ENCODE measurements at places on chromosomes 12 and 14. TPM values are rescaled to one million over a fixed set of nuclear protein-coding genes. Genes with fewer than 3 reads are reported as not detected.

- DNase-seq, result no peak
These were observed 1.4 kb downstream of the KRT2 start for GRCh38 chr12:52650520-52651081.

DNA sequence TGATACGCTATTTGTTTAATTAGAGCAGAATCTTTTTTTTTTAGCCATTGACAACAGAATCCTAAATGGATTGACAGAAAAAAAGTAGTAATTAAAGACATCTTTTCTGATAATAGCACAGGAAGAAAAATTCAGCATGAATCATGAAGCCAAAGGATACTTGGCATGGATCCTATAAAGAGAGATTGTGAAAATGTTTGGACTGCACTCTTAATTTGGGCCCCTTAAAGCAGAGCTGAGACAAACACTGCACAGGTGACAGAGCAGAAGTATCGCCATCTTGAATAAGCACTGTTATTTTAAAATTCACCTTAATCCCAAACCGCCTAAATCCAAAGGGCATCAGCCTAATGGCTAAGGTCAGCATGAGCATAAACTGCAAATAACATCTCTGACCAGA lies 48.8 kb upstream of the SEL1L start:
- no peak for DNase-seq

DNA sequence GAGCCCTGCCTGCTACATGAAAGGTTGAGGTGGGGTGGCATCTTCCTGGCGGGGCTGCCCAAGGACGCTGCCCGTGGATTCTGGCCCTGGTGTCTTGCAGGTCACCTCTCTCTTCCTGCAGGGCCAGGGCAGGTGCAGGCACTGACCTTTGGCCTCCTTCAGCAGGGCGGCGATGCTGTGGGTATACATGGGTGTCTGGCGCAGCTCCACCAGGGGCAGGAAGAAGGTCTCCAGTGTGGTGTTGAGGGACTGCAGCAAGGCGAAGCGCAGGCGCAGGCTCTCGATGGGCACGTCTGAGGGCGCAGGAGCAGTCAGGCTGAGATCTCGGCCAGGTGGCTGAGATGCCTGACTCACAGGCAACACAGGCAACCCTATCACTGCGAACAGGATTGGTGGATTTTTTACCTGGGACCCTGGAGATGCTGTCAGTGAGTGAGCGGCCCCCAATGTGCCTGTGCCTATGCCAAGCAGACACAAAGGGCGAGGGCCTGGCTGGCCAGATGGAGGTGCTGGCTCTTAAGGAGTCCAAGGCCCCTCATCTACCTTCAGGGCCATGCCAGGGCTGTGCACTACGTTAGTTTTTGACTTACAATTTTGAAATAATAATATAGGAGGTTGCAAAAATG lies 45.7 kb downstream of the TRAFD1 start:
- no peak for DNase-seq

DNA sequence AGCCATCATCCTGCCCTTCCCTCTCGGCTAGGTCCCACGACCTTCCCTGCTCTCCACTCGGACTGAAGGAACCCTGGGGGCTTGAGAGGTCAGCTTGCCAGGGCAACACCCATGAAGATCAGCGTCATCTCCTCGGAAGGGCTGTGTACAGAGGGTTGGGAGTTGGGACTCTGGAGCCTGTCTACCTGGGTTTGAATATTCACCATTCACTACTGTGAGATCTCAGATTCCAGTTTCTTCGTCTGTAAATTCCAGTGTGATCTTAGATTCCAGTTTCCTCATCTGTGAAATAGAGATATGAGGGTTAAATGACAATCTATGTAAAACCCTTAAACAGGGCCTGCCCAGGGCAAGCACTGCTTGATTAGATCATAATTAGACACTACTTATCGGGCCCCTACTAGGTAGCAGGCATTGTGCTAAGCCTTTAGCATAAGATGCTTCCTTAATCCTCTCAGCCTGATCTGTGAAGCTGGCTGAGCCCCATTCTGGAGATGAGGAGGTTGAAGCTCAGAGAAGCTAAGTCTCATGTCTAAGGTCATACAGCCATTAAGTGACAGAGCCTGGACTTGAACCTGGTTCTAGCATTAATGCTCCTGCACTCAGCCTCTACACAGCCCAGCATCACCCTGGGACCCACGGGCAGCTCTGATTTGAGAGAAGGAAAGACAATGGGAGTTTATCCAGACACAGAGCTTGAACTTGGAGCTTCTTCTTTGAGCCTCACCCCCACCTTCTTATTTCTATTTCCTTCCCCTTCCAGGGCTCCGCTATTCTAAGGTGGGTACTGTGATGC lies 612 bp upstream of the ZDHHC22 start:
- DNase-seq, result no peak

- DNase-seq, result no peak
These were observed 1.1 kb downstream of the NELL2 start for GRCh38 chr12:44874981-44875416.

DNA sequence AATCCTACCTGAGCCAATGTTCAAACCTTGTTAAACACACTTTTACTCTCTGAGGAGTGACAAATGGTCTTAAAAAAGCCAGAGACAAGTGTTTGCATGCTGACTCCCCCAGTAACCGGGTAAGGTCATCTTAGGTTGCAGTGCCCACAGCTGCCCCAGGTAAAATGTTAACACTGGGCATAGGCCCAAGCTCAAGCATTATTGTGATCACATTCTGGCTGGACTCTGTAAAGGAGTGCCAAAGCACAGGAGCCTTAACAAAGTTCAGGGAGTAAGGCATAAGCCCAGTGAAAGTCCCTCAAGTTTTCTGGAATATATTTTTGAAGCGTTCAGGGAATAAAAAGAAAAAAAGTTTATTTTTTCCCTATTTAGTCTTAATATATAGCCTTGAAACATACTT lies 8.6 kb downstream of the EDDM3A start:
- no peak for DNase-seq

DNA sequence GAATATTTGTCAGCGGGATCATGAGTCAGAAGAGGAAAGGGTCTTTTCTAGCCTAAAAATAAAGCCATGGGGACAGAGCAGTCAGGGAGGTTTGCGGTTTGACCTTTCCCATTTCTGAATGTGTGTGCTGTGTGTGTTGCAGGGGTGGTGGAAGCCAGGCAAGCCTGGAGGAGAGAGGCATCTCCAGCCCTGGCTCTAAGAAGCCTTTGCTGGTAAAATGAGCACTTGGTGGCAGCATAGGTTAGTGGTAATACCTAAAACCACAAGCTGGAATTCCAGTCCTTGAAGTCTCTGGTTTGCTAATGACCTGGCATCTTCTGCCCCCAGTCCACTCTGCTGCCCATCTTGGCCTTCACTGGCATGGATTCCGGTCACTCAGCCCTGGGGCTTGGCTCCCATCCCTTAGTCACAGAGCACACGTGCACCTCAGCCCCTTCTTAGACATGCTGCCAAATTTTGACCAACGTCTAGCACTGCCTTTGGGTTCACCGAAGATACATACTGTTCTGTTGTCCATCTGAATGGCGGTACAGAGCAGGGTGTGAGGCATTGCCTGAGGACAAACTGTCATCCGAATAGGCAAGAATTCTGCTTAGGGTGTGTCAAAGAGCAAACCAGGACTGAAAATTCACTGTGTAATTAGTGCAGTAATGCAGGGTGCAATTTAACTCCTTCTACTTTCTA lies 52.7 kb downstream of the KCNA5 start:
- no peak for DNase-seq

DNA sequence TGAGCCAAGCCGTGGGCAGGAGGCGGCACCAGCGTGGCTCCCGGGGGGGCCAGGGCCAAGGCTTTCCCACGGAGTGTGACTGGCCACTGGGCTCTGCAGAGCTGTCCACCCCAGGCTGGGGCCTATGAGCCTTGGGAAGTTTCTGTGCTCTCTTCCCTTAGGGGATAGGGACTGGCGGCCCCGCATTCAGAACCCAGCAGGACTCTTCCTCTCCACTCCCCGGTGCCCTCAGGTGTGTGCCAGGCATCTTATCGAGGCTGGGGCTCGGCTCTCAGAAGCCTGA lies 17.8 kb upstream of the EIF2B2 start:
- DNase-seq, result no peak

GRCh38 chr12:684416-684815 lies 21.2 kb upstream of the NINJ2 start:
- no peak for DNase-seq

- no peak for DNase-seq
These were observed at the start of gene SYT10 for GRCh38 chr12:33439587-33440011. SYT10 (minus strand) TSS chr12:33439819; CDS start chr12:33439522, 297 bp downstream.

- DNase-seq, result peak; percentile 73
These were observed 9.1 kb upstream of the NEMF start for GRCh38 chr14:49861699-49862088.

GRCh38 chr14:34199585-34199984 lies 248.7 kb upstream of the EGLN3 start:
- no peak for DNase-seq

GRCh38 chr14:89501381-89501780 lies 84.3 kb upstream of the FOXN3 start:
- no peak for DNase-seq

GRCh38 chr14:67158566-67158965 lies 30.7 kb upstream of the GARIN2 start:
- no peak for DNase-seq

DNA sequence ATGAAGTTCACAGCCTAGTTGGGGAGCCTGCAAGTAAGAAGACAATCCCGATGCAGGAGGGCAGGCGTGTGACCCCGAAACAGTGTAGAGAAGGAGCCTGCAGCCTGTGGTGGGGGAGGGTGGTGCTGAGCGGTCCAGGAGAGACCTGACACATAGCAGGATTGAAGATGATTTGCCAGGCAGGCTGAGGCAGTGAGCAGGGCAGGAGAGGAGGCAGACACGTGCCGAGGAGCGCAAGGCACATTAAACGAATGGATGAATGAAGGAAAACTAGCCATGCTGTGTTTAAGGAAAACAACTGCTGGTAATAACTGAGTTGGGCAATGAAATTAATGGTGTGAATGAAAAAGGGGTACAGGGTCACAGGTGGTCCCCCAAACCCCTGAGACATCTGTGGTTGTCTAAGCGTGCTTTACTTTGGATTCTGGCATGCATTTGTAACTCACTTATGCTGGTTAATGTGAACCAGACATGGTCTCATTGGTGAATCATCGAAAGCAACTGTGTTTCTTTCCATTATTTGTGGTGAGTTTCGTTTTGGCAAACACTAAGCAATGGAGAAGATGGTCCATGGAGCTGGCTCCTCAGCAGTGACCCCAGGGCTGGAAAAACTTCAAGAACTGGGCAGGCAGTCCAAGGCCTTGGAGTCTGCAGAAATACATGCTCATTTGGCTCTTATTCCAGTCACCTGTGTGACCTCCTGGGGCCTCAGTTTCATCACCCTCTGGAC lies 96.9 kb upstream of the EVL start:
- DNase-seq, result no peak

DNA sequence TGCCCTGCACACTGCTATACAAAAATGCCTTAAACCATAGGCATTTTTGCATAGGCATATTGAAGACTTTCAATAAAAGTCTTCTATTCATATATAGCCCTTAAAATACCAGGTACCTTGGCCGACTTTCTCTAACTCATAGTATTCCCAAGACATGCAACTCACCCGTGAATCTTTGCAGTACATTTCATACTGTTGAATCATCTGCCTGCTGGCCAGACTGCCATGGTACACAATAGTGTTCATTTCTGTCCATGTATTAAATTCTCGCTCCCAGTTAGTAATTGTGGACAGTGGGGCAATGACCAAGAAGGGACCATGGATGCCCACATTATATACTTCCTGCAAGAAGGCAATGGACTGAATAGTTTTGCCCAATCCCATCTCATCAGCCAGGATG lies 24.3 kb upstream of the SUPT16H start:
- DNase-seq, result no peak

DNA sequence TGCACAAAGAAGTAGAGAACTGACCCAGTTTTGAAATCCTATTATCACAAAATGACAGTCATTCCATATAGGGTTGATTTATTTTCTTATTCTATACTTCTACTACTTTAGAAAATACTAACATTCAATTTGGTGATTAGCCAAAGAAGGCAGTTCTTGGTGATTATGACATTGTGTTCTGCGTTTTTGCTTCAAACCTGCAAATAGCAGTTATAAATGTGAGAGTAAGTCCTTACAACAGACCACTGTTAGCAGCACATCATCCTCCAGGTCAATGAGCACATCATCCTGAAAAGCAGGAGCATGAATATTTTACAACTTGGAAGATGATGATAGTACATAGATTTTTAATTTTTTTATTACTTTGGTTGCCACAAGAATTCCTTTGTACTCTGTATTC lies 53.1 kb downstream of the LIN7A start:
- DNase-seq, result no peak

DNA sequence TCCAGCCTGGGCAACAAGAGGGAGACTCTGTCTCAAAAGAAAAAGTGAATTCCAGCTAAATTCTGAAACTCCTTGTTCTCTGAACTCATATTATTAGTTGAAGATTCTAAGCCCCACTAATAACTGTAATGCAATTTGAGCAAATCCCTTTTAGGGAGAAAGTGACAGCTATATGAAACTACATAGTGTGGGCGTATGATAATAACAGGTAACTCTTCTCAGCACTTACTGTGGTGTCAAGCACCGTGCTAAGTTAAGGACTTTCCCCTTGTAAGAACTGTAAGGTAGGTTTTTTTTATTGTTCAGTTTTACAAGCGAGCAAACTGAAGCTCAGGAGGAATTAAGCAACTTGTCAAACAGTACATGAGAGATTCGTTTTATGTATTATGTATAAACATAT lies 5.4 kb downstream of the ANKRD13A start:
- DNase-seq, result no peak

DNA sequence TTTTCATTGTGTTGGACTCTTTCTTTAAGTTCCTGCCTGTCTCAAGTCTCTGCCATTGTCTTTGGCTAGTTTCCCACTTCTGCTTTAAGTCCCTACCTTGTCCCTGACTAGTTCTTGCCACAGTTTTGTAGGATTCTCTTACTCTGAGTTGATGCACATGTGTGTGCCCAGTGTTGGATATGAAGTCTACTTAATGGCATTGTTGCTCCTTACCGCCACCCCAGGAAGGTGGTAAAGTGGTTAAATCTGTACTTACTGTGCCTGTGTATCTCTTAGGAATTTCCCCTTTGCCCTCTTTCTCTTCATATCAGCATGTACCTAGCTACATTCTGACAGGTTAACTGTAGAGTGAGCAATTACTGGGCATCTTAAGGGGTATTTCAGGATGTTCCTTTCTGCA lies 227.1 kb downstream of the NUBPL start:
- no peak for DNase-seq

GRCh38 chr14:69013943-69014782 lies 35.1 kb upstream of the ACTN1 start:
- peak; percentile 84 for DNase-seq

GRCh38 chr12:32695787-32696186 lies 16.7 kb downstream of the DNM1L start:
- no peak for DNase-seq

TAS2R9 gene
- not detected for total RNA-seq

NR1H4 gene
- 44.9 TPM for total RNA-seq

INHBC gene
- total RNA-seq, result not detected

TAS2R43 gene
- total RNA-seq, result not detected

SYT1 gene
- 0.60 TPM for total RNA-seq

CLEC6A gene
- not detected for total RNA-seq

SLC35F4 gene
- not detected for total RNA-seq

FCF1 gene
- total RNA-seq, result 24.1 TPM

LHX5 gene
- total RNA-seq, result not detected
